Glutamatergic neuron (in vitro differentiated cells): ENCODE measurements at places on chromosomes 1 and 21. TPM values are rescaled to one million over a fixed set of nuclear protein-coding genes. Genes with fewer than 3 reads are reported as not detected.

The DSCAM gene
- 4.4 TPM for total RNA-seq

The ZBTB48 gene
- total RNA-seq: 39.0 TPM

The LCE4A gene
- total RNA-seq: not detected

The FAM76A gene
- total RNA-seq: 9.1 TPM

The MYBPHL gene
- 0.64 TPM for total RNA-seq

The SLAMF6 gene
- not detected for total RNA-seq

The NDUFS2 gene
- 112 TPM for total RNA-seq

The PKLR gene
- not detected for total RNA-seq

The AK5 gene
- 0.91 TPM for total RNA-seq

The USH2A gene
- not detected for total RNA-seq

The ARHGAP29 gene
- 1.1 TPM for total RNA-seq

The FAM163A gene
- not detected for total RNA-seq

The DMBX1 gene
- not detected for total RNA-seq

The TMIGD3 gene
- not detected for total RNA-seq

The LCE1C gene
- total RNA-seq: not detected

The CFHR3 gene
- not detected for total RNA-seq

The DNALI1 gene
- 12.2 TPM for total RNA-seq

The MRPS15 gene
- 65.4 TPM for total RNA-seq
